ENCODE measurements at places on chromosomes 7 and 10. TPM values are rescaled to one million over a fixed set of nuclear protein-coding genes. Genes with fewer than 3 reads are reported as not detected.

The TRPV5 gene
- not detected for total RNA-seq

The SFTPA2 gene
- total RNA-seq = not detected

The PIP gene
- not detected for total RNA-seq

The IFIT2 gene
- total RNA-seq = 67.9 TPM

The RPEL1 gene
- total RNA-seq = under 0.01 TPM

All from melanocyte of skin (primary cell).